ENCODE measurements at places on chromosomes 11 and 22. TPM values are rescaled to one million over a fixed set of nuclear protein-coding genes. Genes with fewer than 3 reads are reported as not detected.

Gene SLC22A6
- total RNA-seq = not detected

Gene PLXNB2
- 116 TPM for total RNA-seq

Gene CADM1
- 1.7 TPM for total RNA-seq

Gene PSMC3
- total RNA-seq = 72.9 TPM

Gene GPHA2
- total RNA-seq = not detected

Gene HDHD5
- total RNA-seq = 40.4 TPM

Gene APOL3
- total RNA-seq = 7.0 TPM
